ENCODE measurements at places on chromosomes 6 and 20.

- DNase-seq: no peak
Measured at GRCh38 chr6:34729631-34730470, 27.5 kb upstream of the SNRPC start.

GRCh38 chr6:106808758-106809157 is 165.8 kb downstream of the CD24 start:
- no peak for DNase-seq

DNA sequence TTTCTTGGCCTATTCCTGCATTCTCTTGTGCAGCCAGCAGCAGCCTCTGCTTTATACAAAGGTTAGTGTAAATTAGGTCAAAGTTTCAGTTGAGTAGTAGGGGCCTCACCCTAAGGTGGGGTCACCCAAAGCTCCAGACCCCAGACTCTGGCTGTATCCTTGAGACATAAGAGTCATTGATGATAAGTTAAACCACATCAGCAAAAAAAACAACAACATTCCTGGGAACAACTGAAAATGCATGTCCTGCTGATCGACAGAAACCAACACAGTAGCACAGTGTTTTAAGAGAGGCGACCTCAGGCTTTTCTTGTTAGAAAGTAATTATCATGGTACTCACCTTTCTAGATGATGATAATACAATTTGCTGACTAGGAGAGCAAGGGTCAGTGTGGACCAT is 52.6 kb downstream of the TFAP2A start:
- DNase-seq: no peak

- peak; percentile 61 for DNase-seq
Measured at GRCh38 chr6:37725957-37726356, 28.3 kb upstream of the MDGA1 start.

DNA sequence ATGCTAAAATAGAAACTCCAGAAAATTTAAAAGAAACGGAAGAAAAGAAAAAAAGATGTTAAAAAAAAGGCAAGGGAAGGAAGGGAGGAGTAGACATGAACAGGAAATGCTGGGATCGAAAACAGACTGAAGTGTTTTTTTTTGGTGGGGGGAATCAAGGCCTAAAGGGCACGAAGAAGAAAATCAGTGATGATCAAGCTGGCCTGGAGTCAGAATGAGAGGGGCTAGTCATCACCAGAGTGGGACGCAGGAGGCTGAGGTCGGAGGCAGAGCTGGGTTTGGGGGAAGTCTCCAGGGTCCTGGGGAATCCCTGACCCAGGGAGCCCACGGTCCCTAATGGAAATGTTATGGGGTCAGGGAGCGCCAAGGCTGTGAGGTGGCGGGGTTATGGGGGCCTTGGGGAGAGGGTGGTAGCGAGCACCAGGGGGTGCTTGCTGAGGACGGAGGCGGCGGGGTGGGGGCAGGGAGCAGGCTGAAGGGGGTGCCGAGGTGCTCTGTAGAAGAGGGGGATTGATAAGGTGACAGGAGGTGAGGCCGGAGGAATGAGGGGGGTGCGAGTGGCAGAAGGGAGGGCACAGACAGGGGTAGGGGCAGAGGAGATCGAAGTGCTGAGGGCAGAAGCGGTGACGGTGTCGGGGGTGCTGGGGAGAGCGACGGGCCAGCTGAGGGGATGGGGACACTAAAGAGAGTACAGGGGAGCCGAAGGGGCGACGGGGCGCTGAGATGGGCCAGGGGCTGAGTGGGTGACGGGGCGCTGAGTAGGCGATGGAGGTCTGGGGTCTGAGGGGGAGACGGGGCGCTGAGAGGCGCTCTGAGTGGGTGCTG is 684 bp downstream of the ZNFX1 start:
- DNase-seq: no peak
